ENCODE measurements at places on chromosomes 6 and 20. TPM values are rescaled to one million over a fixed set of nuclear protein-coding genes. Genes with fewer than 3 reads are reported as not detected.

- H3K27me3 ChIP-seq: no peaks in the 10 kb centered on the region
- no peak for DNase-seq
- no peaks in the 10 kb centered on the region for H3K36me3 ChIP-seq
- H3K4me1 ChIP-seq: no peaks in the 10 kb centered on the region
- no peak overlapping the region for H3K27ac ChIP-seq
- H3K4me3 ChIP-seq: no peak overlapping the region
Observed at GRCh38 chr6:142165227-142165626, 18.2 kb downstream of the VTA1 start.

DNA sequence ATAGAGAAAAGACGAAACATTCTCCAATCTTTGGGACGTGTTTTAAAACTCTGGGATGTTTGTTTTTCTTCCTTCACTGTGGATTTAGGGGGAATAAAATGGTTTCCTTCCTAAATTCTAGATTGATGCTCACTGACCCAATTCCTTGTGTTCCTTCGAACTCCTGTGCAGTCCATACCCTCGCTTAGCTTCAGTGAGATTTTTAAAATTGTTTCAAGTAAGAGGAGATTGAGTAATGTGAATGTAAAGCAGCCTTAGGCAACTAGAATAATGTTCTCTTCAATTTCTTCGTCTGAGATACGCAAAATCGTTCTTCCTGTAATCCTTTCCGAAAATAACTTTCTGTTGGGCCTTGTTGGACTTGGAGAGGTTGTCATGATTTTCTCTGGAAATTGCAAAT lies 2.6 kb upstream of the VGLL2 start:
- no peak overlapping the region for H3K27ac ChIP-seq
- DNase-seq: no peak
- H3K27me3 ChIP-seq: peaks cover 96% of the 10 kb centered on the region
- H3K4me1 ChIP-seq: peaks cover 16% of the 10 kb centered on the region

- H3K4me3 ChIP-seq: no peak overlapping the region
- no peaks in the 10 kb centered on the region for H3K36me3 ChIP-seq
- H3K27me3 ChIP-seq: no peaks in the 10 kb centered on the region
Observed at GRCh38 chr20:63752411-63753101, 13.0 kb downstream of the SLC2A4RG start.

DNA sequence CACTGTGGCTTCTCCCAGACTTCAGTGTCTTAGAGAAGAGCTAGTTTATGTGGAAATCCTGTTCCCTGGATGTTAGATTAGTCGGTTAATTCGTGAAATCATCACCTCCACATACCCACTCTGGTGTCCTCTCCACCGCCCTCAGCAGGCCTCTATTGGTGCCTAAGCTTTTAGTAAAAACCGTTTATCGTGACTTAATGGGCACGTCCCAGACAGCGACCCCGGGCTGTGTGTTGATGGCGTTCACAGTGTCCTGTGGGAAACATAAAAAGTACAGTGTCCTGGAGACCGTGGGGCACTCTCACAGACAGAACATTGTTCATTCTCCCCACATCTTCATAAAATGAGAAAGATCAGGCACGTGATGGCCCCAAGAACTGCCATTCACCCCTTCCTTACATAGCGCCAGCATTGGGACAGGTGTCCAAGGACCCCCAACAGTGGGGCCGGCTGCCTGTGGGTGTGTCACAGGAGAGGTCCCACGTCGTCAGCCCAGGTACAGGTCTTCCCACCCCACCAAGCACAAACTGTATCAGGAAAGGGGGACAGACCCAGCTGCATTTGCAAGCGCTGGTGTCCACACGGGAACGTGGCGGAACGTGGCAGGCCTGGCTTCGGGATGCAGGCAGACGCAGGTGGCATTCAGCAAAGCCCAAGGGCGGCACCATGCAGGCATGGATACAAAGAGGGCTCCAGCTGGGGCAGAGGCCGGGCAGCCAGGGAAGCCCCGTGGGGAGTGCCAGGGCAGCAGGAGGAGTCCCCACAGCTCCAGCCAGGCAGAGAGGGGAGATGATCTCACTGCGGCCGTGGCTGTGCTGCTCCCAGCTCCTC lies 237.7 kb downstream of the DLL1 start:
- no peaks in the 10 kb centered on the region for H3K36me3 ChIP-seq
- H3K4me1 ChIP-seq: peaks cover 2% of the 10 kb centered on the region
- H3K4me3 ChIP-seq: no peak overlapping the region
- no peaks in the 10 kb centered on the region for H3K27me3 ChIP-seq
- peak; percentile 20 for DNase-seq

GRCh38 chr6:81556551-81556950 lies 195.9 kb downstream of the TENT5A start:
- H3K27ac ChIP-seq: no peak overlapping the region
- H3K4me3 ChIP-seq: no peak overlapping the region
- no peak for DNase-seq
- H3K4me1 ChIP-seq: peaks cover 7% of the 10 kb centered on the region

DNA sequence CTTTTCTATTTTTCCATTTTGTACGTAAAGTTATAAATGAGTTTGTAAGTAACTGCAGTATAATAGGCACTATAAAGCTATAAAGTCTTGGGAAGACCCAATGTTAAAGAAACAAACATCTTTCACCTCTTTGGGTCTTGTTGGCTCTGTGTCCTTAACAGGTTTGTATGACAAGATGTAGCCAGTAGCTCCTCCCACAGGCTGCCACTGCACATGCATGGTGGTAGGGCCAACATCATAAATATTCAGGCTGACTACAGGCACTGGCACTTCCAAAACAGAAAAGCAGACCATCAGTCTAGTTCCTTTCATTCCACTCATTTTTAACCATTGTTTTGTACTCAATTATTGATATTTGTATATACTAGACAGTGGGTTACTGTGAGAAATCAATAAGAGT lies 59.9 kb downstream of the COL12A1 start:
- H3K27me3 ChIP-seq: no peaks in the 10 kb centered on the region
- H3K4me1 ChIP-seq: peaks cover 2% of the 10 kb centered on the region
- H3K27ac ChIP-seq: no peak overlapping the region
- DNase-seq: no peak
- H3K4me3 ChIP-seq: no peak overlapping the region
- no peaks in the 10 kb centered on the region for H3K36me3 ChIP-seq

GRCh38 chr6:69784595-69785377 lies 12.0 kb downstream of the LMBRD1 start:
- peaks cover 11% of the 10 kb centered on the region for H3K36me3 ChIP-seq
- H3K27ac ChIP-seq: no peak overlapping the region
- no peaks in the 10 kb centered on the region for H3K27me3 ChIP-seq
- no peak for DNase-seq

GRCh38 chr6:35251949-35252348 lies 7.6 kb upstream of the ZNF76 start:
- no peaks in the 10 kb centered on the region for H3K4me1 ChIP-seq
- H3K36me3 ChIP-seq: peaks cover 8% of the 10 kb centered on the region
- no peak overlapping the region for H3K27ac ChIP-seq
- H3K4me3 ChIP-seq: no peak overlapping the region

DNA sequence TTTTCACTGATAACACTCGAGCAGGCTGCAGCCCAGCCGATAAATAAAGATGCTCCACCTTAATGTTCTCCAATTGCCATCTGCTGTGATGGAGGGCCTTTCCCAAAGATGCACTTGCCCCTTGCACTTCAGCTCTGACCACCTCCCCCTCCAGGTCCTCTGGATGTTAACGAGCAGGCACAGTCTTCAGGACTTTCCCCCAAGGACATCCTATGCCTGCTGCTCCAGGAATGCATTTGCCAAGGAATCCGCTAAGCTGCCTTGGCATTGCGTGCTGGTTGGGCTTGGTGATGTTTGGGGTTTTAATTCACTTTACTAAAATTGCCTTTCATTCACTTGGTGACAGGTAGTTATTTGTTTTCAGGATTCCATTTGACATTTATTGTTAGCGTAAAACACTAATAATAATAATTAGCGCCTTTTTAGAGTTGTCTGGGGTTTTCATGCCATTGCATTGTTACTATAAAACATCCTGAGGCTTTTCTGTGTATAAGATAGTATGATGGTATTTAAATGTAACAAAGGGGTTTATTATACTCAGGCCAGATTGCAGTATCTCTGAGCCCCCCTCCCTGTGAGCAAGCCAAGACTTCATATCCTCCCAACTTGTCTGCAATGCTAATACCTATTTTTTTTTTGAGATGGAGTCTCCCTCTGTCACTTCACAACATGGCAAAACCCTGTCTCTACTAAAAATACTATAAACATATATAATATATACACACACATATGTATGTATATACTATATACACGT lies 66.7 kb upstream of the TSHZ2 start:
- peaks cover 11% of the 10 kb centered on the region for H3K4me1 ChIP-seq
- no peak overlapping the region for H3K27ac ChIP-seq
- DNase-seq: no peak
- no peaks in the 10 kb centered on the region for H3K36me3 ChIP-seq

DNA sequence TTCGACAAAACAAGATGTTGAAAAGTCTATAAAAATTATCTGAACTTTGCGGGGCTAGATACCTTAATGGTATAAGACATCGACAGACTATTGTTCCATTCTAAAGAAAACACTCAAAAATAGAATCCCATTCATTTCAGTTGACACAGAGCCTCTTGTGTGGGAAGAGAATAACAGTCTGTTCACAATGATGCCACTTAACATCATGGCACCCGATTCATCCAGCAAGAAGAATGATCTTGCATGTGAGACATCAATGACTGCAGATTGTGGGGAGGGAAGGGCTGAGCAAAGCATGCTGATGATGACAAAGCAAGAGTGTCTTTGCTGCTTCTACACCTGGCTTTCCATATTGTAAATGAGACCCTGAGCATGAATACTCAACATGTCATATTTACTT lies 49.7 kb upstream of the ARMH2 start:
- peaks cover 10% of the 10 kb centered on the region for H3K4me1 ChIP-seq
- H3K27me3 ChIP-seq: no peaks in the 10 kb centered on the region
- DNase-seq: no peak
- no peak overlapping the region for H3K4me3 ChIP-seq
- H3K36me3 ChIP-seq: no peaks in the 10 kb centered on the region

DNA sequence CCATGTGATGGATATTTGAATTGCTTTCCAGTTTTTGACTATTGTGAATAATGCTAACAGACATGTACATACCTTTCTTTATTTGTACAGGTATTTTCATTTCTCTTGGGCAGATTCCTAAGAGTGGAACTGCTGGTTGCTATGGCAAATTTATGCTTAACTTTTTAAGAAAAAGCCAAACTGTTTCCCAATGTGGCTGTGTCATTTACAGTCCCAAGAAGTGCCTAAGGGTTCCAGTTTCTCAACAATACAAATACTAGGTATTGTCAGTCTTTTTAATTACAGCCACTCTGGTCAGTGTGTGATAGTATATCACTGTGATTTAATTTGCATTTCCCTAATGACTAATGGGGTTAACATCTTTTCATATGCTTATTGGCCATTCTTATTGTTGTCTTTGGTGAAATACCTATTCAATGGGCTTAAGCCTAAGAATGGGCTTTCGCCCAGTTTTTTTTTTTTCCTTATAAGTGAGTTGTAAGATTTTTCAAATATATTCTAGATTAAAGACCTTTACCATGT lies 10.3 kb downstream of the REPS1 start:
- H3K27ac ChIP-seq: no peak overlapping the region
- no peak for DNase-seq
- H3K4me3 ChIP-seq: no peak overlapping the region
- H3K27me3 ChIP-seq: no peaks in the 10 kb centered on the region
- no peaks in the 10 kb centered on the region for H3K36me3 ChIP-seq

DNA sequence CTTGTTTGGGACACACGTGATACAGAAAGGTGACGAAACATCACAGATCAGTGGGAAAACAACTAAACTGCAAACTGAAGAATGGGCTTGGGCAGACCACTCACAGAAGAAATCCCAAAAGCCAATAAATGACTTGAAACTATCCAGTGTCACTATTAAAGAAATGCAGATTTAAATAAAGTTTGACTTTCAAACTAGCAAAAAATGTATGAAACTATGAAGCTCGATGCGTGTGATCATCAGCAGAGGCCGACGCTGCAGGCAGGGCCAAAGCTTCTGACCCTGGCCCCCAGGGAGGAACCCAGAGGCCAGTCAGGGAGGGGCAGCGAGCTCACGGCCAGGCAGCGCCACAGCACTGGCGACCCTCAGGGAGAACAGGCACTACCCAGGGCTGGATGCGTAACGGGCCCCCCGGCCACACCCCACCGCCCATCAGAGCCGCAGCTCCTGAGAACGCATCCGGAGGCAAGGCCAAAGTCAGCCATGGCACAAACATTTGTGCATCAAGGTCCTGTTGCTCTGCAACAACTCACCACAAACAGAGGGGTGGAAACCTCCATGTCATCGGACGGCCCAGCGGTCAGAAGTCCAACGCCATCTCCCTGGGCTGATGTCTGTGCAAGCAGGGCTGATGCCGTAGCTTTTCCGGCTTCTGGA lies 94.1 kb downstream of the YTHDF1 start:
- H3K27me3 ChIP-seq: peaks cover 37% of the 10 kb centered on the region
- no peaks in the 10 kb centered on the region for H3K4me1 ChIP-seq
- no peak for DNase-seq
- no peak overlapping the region for H3K4me3 ChIP-seq
- H3K27ac ChIP-seq: no peak overlapping the region
- no peaks in the 10 kb centered on the region for H3K36me3 ChIP-seq

DNA sequence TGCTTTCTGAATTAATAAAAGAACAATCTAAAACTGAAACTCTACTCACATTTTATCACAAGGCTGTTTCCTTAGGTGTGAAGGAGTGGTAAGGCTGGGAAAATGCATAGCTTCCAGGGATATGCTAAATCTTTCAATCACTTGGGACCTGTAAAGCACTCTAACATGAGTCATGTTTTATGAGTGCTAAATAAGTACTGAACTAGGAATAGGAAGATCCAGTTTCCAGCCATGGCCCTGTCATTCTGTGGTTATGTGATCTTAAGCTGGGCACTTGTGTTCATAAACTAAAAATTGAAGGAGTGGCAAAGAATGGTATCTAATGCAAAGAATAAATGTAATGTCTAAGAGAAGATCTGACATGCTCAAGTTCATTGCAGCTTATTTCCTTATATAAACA lies 6.1 kb upstream of the TMEM200A start:
- H3K27me3 ChIP-seq: peaks cover 17% of the 10 kb centered on the region
- H3K4me1 ChIP-seq: peaks cover under 1% of the 10 kb centered on the region
- no peak for DNase-seq
- H3K4me3 ChIP-seq: no peak overlapping the region
- no peaks in the 10 kb centered on the region for H3K36me3 ChIP-seq
- H3K27ac ChIP-seq: no peak overlapping the region

DNA sequence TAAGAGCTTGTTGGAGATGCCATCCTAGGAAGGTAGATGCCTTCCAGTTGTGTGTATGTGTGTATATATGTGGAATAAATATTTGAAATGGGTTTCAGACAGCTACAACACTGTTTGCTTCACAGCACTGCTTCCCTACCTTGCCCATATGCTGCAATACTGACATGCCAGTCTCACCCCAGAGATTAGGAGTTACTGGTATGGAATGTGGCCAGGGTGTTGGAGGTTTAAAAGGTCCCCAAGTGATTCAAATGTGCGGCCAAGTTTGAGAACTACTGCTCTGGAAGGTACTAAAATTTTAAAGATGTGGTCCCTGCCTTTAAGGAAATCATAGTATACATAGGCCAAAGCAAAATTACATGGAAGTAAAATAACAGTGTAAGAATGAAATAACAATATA lies 39.5 kb downstream of the BCKDHB start:
- no peaks in the 10 kb centered on the region for H3K27me3 ChIP-seq
- no peak overlapping the region for H3K27ac ChIP-seq
- H3K4me1 ChIP-seq: peaks cover 16% of the 10 kb centered on the region
- peaks cover 9% of the 10 kb centered on the region for H3K36me3 ChIP-seq
- no peak for DNase-seq

GRCh38 chr20:25353747-25354705 lies 36.6 kb downstream of the ABHD12 start:
- no peaks in the 10 kb centered on the region for H3K27me3 ChIP-seq
- peaks cover 2% of the 10 kb centered on the region for H3K36me3 ChIP-seq
- peak overlapping the region; percentile 7 for H3K4me3 ChIP-seq
- peak overlapping the region; percentile 76 for H3K27ac ChIP-seq
- no peak for DNase-seq
- H3K4me1 ChIP-seq: peaks cover 18% of the 10 kb centered on the region

OR2H1 gene
- total RNA-seq: not detected

ZSCAN23 gene
- total RNA-seq: 13.9 TPM

CEP85L gene
- 20.6 TPM for total RNA-seq
